ENCODE measurements at places on chromosomes 1 and 21.

DNA sequence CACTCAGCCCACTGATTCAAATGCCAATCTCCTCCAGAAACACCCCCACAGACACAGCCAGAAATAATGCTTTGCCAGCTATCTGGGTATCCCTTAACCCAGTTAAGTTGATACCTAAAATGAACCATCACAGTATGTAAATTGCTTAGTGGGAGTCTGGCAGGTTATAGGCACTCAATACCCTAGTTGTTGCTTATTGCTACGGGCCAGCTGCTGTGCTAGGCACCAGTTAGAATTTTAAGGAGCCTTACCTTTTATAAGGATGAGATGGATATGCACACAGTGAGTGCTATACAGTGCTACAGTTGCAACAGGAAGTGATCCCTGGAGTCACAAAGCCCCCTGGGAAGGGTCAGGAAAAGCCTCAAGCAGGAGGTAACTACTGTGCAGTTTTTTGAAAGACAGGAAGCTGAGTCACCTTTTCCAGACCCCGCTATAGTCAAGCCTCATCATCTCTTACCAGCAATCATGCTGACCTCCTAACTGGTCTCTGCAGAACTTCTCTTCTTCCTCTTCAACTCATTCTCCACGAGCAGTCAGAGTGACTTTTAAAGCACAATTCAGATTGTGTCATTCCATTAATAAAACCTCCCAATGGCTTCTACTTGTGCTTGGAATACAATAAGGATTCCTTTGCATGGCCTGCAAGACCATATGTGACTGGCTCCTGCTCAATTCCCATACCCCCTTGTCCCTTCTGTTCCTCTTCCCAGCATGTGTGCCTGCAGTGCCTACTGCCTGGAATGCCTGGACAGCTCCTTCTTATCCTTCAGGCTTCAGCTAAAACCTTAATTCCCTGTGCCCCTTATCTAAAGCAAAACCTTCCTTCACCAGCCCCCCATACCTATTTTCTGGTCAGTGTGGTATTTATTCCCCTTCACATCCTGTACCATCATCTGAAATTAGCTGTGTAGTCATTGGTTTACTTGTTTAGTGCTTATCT lies 10.4 kb upstream of the TLR5 start:
- no peak for DNase-seq

GRCh38 chr1:110207831-110208230 lies 2.3 kb upstream of the KCNC4 start:
- no peak for DNase-seq

DNA sequence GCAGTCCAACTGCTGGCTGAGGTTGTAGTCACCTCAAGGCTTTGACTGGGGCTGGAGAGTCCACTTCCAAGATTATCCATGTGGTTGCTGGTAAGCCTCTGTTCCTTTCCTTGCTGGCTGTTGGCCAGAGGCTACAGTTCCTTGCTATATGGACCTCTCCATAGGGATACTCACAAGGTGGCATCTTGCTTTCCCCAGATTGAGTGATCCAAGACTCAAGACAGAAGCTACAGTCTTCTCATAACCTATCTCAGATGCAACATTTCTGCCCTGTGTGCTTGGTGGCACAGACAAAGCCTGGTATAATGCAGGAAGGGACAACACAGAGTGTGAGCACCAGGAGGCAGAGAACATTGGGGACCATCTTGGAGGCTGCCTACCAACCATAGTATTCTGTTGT lies 111.8 kb downstream of the FNBP1L start:
- DNase-seq, result no peak

GRCh38 chr1:222618880-222619596 lies 1.1 kb downstream of the MIA3 start:
- peak; percentile 5 for DNase-seq

GRCh38 chr1:82090104-82090503 lies 289.4 kb downstream of the ADGRL2 start:
- DNase-seq, result no peak

GRCh38 chr1:66283622-66284041 lies 250.3 kb upstream of the SGIP1 start:
- DNase-seq, result peak; percentile 63

DNA sequence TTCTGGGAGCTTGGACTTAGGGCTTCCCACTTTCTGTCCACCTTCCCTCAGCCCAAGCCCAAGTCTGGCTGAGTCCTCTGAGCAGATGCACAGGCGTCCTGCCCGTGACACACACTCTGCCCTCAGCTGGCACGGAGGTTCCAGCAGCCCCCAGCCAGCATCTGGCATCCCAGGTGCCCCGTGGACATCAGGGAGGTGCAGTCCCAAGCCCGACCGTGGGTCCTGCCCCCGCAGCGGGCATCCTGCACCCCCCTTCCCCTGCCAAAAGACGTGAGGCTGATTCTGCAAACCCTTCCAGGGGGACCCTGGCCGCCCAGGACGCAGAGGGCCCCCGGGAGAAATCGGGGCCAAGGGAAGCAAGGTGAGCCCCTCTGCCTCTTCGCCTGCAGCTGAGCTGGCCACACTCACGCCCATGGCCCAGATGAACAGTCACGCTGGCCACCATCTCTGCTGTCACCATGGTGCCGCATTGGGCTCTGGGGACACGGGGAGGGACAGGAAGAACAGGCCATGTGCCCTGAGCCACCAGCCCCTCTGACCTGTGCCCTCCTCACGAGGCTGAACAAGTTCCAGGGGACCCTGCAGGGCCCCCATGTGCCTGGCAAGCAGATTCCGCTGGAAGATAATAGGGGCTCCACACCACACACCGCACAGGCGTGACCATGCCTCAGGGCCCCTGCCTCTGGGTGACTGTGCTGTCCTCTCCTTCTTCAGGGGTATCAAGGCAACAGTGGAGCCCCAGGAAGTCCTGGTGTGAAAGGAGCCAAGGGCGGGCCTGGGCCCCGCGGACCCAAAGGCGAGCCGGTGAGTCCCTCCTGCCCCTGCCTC lies 20.6 kb downstream of the COL6A2 start:
- no peak for DNase-seq

DNA sequence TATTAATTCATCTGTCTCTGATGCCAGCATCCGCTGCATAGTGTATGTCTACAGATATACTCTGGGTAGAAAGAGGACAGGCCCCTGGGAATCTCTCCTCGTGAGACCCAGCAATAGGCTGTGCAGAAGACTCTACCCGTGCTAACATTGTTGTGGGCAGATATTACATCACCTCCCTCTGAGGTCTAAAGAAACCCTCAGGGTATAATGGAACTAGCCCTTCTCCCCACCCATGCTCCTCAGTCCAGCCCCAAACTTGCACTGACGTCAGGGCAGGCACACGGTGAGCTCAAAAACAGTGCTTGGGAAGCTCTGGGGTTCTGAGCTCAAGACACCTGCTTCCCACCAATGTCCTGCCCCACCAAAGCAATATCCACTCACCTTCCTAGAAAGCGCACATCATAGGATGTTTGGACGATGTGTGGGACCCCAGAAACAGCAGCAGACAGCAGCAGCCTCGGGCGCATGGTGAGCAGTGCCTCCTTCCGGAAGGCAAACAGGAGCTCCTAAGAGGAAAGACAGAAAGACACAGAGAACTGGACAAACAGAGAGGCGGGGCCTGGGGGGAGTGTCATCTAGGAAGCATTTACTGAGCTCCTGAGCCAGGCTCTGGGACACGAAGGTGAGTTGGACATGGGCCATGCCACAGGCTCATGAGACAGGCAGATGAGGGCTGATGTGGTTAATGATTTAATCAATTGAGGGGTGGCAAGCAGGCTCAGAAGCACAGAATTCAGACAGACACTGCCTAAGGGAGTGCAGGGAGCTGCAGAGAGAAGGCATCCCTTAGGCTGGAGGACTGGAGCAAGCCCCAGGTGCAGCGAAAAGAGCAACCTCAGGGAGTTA lies 4.8 kb downstream of the OVGP1 start:
- DNase-seq, result no peak

GRCh38 chr1:57788313-57788712 lies 364.5 kb upstream of the DAB1 start:
- DNase-seq, result no peak

DNA sequence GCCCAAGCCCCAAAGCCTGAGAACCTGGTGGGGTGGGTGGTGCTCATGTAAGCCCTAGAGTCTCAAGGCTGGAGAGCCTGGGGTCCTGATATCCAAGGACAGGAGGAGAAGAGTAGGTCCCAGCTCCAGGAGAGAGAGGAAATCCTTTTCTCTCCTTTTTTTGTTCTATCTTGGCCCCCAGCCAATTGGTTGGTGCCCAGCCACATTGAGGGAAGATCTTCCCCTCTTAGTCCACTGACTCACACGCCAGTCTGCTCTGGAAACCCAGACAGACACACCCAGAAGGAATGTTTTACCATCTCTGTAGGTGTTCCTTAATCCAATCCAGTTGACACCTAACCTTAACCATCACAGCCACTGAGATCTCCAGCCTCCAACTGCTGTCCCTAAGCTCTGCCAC lies 16.2 kb upstream of the LIN9 start:
- DNase-seq, result no peak

DNA sequence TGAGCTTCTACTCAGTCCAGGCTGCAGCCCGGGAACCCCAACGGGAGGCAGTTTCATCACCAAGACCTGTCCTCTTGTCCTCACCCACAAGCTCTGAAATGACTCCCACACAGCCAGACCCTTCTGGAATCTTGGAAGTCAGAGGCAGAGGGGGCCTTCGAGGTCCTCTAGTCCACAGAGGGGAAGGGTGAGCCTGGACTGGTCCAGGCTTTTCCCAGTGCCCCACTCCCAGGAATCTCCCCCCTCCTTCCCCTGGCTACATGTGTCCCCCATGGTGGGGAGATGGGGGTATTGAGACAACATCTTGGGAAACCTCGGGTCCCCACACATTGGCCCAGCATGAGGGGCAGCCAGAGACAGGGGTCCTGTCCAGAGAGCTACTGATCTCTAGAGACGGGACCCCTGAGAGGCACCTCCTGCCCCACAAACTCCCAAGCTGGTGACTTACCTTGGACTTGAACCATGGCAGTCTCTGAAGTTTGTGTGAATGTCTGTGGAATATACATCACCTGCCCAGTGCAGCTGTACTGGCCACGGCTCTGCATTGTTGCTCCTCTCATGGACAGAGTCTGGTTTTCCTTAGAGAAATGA lies 19.4 kb upstream of the SLAMF9 start:
- no peak for DNase-seq

- peak; percentile 30 for DNase-seq
These were observed 67.2 kb downstream of the SLC35A3 start for GRCh38 chr1:100036718-100037655.

GRCh38 chr1:231364192-231364591 lies 26.1 kb downstream of the SPRTN start:
- DNase-seq, result no peak

Measured in HFFc6 (cell line).